Fibroblast of skin of right quadriceps (primary cell): ENCODE measurements at places on chromosomes 1 and 21.

DNA sequence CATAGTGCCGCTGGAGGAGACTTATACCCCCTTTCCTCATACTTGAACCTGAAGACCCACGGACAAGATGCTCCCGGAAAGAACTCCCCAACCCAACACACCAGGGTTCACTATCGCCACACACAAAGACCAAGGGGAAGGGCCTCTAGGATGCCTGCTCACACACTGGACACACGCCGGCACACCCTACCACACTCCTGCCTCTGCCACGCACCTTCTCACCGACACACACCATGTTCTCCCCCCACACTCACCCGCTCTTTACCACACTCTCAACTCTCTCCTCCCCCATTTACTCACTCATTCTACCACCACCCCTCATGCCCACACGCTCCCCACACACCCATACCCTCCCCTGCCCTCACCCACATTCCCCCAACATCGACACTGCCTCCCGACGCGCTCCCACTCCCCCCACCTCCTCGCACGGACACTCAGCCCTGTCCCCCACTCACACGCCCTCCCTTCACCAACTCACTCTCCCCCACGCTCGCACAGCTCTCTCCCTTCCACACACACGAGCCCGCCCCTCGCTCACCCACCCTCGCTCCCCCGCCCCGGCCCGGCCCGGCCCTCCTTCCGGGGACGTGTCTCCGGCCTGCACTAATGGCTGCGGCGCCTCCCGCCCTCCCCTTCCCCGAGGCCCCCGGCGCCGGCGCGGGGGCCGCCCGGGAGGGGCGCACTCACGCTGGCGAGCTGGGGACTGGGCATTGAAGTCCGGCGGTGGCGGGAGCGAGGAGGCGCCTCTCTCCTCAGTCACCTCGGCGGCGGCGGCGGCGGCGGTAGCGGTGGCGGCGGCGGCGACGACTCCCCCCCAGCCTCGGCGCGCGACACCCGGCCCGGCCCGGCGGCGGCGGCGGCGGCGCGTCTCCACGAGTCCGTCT, 626 bp downstream of the PTP4A2 start:
- peak; percentile 64 for DNase-seq

DNA sequence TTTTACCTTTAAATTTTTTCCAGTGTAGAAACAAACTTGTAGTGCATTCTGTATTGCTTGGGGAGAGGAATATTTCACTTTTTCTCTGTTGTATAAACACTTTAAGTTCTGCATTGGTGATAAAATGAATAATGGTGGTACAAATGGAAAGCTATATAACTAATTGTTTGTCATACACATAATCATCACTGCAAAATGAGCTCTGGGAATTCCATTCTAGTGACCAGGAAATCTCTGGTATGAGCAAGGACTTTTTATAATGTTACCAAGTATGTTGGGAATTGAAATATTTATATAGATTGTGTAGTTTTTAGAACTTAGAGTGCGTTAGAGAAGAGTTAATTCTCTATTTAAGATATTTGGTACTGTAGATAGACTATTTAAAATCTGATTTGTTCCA, 5.0 kb upstream of the FMN2 start:
- peak; percentile 89 for DNase-seq

DNA sequence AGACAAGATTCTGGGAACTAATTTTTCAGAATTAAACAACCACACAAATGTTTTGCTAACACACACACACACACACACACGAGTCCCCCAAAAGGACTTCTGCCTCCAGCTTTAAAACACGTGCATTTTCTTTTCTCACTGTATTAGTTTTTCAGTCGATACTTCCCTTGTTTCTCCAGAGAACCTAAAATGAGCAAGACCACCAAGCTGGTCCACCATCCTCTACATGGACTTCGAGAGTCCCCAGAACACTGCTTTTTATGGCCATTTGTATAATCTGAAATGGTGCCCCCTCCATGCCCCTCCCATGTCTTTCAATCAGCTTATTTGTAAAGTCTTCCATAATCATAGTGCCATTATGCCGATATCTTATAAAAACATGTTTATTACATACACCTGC, 10.8 kb upstream of the CHI3L2 start:
- no peak for DNase-seq

GRCh38 chr1:79847700-79848099, 841.2 kb upstream of the ADGRL4 start:
- DNase-seq = no peak

DNA sequence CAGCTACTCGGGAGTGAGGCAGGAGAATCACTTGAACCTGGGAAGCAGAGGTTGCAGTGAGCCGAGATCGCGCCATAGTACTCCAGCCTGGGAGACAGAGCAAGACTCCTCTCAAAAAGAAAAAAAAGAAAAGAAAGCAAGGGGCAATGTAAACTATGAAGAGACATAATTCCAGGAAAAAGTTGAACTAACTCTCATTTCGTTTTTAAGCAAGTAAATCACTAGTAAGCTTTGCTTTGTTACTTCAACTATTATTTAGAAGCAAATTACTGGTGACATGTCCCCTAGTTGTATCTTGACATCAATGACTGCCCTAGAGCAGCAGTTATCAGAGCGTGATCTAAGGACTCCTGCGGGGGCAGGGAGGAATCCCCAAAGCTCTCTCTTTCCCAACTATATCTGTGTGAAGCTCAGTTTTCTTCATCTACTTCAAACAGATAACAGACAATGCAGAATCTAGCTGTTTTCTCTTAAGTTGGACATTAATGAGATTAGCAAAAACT, 18.7 kb downstream of the CLSTN1 start:
- no peak for DNase-seq

DNA sequence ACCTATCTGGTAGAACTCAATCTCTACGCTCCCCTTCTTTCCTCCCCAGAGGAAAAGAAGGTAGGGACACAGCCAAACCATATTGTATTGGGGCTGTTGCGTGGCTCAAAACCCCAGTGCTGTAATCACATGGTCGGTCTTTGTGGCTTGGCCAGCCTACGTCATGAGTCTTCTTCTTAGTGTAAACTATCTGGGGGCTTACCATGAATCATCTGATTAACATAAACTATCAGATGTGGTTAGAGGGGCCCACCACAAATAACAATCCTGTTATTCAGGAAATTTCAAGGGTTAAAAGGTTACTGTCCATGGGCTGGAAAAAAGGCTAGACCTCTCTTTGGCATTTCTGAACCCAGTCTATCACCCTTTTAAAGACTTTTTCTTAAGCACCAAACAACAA, 49.5 kb upstream of the GPR52 start:
- DNase-seq = peak; percentile 47

- DNase-seq = no peak
These were observed 90.3 kb upstream of the DUSP10 start for GRCh38 chr1:221832151-221832550.

DNA sequence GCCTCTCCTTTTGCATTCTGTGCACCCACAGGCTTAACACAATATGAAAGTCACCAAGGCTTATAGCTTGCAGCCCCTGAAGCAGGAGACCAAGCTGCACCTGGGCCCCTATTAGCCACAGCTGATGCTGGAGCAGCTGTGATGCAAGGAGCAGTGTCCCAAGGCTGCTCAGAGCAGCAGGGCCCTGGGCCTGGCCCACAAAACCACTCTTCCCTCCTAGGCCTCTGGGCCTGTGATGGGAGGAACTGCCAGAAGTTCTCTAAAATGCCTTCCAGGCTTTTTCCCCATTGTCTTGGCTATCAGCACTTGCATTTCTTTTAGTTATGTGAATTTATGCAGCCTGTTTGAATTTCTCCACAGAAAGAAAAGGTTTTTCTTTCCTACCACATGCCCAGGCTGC, 89.5 kb upstream of the KCTD3 start:
- DNase-seq = no peak

DNA sequence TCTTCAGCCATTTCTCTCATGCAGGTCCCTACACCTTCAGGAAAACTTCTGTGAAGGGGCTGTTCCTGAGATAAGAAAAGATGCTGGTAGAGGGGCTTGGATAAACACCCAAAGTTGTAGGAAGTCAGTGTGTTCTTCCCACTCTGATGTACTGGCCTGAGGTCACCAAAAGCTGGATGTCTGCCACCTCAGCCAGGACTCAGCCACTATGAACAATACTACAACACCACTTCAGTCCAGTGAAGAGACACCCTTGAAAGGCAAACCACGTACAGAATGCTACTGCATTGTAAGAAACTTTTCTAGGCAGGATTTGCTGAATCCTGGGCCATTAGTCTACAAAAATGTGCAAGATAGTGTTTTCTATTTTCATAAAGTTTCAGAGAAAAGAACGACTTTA, 2.4 kb downstream of the PTPN14 start:
- peak; percentile 34 for DNase-seq

DNA sequence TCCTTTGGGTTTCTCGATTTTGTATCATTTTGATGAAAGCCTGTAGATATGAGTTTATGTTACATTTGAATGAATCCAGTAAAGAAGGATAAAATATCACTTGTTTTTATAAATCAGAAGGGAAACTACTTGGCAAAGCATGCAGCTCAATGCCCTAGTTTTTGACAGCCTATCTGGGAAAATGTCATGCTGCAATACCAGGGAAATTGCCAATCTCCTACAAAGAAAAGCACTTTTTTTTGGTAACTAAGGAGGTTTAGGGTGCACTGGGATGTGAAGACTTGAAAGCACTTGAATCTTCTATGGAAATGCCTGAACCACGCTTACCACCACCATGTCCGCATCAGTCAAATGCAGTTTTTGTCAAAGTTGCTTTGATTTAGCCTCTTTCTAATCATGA, 446.9 kb upstream of the LRRC7 start:
- DNase-seq = no peak

GRCh38 chr1:220768126-220768601, 18.5 kb upstream of the MTARC1 start:
- no peak for DNase-seq

- no peak for DNase-seq
These were observed 48.7 kb upstream of the ATP2B4 start for GRCh38 chr1:203577766-203578491.
